ENCODE measurements at places on chromosomes 2 and 18.
A peak's percentile ranks its signal among the peaks of the same experiment; 100 is the strongest.

DNA sequence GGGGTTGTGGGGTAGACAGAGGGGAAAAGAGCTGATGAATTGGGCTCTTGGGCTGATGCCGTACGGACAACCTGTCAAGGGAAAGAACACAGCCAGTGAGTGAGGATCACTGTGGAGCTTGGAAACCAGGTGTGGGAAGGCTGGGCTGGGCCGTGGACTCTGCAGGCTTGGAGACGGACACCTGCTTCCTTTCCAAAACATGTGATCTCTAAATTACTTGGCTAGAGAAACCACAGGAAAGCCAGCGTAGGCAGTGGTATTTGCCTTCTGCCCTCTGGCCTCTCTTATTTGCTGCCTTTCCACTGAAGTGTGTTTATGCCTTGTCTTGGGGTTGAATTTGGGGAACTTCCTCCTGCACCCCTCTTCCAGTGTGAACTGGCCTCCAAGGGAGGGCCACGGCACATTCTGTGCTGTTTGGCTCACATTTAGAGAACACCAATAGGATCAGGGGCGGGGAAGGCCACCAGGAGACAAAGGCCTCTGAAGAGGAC lies 267.7 kb downstream of the PRKCE start:
- no peak for DNase-seq

GRCh38 chr2:42286268-42286946 lies 74.6 kb downstream of the COX7A2L start:
- DNase-seq, result no peak

GRCh38 chr18:32909798-32910561 lies 137.2 kb upstream of the KLHL14 start:
- no peak for DNase-seq

GRCh38 chr18:56235481-56236013 lies 402.8 kb downstream of the TXNL1 start:
- DNase-seq, result no peak

DNA sequence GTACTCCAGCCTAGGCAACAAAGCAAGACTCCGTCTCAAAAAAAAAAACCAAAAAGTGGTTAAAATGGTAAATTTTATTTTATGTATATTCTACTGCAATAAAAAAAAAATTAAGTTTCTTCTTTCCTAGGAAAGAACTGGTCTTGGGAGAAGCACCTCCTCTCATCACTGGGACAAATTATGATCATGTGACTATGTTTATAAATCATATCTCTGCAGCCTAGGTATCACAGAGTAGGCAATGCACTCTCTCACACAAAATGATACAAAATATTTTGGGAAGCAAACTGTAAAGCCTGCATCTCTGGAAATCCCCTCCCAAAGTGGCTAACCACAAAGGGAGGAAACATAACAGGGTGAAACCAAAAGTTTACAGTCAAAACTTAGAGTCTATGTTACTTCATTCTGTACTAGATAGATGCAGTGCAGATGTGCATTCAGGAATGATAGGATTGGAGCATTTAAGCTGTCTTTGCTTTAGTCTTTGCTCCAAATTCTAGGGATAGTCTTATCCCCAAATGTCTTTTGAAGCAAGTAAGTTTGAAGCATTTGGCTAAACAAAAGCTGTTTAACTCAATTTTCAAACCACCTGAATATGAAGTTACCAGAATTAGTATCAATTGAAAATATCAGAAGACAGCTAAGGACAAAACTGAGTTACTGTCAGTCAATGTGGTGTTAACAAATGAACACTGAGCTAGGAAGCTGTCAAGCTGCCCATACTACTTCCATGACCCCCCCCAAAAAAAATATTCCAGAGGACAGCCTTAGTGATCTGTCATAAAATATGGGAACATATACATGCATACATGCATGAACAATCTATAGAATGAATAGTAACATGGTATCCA lies 21.1 kb upstream of the MALT1 start:
- DNase-seq, result peak; percentile 27

GRCh38 chr2:34251578-34251977 lies 652.5 kb upstream of the FAM98A start:
- no peak for DNase-seq

GRCh38 chr2:23563673-23564614 lies 179.0 kb downstream of the KLHL29 start:
- peak; percentile 67 for DNase-seq

DNA sequence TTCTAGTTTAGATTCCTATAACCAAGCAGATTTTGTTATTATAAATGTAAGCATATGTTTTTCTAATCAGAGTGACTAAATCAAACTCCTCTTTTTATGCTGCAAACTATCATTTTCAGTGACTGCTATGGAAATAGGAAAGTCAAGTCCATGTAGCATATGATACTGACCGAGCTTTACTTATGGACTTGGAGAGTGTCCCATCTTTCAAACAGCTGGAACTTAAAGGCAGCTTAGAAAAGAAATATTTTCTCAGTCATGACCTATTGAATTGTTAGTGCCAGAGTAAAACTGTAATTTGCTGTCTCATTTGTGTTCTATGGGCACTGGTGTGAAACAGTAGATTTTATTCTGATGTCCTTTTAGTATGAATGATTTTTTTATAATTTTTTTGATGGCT lies 76.7 kb downstream of the PHLPP1 start:
- no peak for DNase-seq

GRCh38 chr2:46325182-46325928 lies 28.1 kb downstream of the EPAS1 start:
- peak; percentile 56 for DNase-seq

GRCh38 chr2:29015701-29016470 lies 34.8 kb downstream of the TOGARAM2 start:
- DNase-seq, result no peak

DNA sequence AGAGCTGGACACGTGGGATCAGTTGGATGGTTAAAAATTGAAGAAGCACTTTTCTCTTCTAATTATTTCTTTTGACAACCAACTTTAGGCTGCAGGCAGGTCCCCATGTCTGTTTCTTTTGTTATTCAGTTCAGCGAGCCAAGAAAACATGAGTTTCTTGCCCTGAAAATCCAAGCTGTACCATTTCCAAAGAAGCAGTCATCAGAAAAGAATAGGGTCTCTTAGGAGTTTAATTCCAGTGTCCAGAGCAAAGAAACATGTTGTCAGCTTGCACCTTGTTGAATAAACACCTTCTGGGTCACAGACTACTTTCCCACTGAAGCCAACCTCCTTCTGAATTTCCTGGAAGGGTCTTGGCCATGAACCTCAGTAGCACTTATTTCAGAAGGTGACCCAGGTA lies 170.5 kb upstream of the COPS8 start:
- no peak for DNase-seq

DNA sequence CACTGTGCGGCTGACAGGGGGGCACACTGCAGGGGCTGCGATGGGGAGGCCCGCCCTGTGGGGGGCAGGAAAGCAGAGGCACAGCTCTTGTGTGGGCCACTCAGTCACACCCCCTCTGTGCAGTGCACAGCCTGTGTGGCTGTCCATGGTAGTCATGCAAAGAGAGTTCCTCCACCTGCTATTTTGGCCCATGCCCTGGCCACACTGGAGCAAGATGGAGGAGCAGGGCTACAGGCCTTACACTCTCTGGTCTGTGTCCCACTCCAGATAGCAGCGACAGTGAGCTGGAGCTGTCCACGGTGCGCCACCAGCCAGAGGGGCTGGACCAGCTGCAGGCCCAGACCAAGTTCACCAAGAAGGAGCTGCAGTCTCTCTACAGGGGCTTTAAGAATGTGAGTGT lies 28.5 kb upstream of the FAHD2A start:
- DNase-seq, result no peak

- no peak for DNase-seq
Measured at GRCh38 chr2:21041943-21042707, 1.7 kb downstream of the APOB start.

GRCh38 chr2:213189001-213189899 lies 37.8 kb upstream of the IKZF2 start:
- DNase-seq, result no peak

- peak; percentile 85 for DNase-seq
Measured at GRCh38 chr2:219706823-219707281, 79.4 kb downstream of the SLC4A3 start.

DNA sequence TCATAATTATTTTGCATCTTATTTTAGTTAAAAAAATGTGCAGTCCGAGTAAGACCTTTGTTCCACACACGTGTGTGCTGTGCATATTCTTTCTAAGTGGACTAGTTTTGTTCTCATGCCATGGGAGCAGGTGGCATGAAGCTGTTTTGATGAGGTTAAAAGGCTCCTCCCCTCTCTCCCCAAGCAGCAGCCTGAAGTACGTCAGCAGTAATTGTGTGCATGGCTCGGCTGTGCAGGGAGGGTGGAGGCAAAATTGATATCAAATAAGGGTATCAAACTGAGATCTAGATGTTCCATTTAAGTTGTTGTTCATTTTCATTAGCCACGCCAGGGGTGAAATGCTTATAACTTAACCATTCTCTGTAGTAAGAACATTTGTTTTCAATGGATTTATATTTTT lies at the start of gene NYAP2:
NYAP2 (plus strand) TSS at position 207 of the 400 bp plus-strand sequence. CDS start 9,171 bp downstream, outside the sequence.
- no peak for DNase-seq

DNA sequence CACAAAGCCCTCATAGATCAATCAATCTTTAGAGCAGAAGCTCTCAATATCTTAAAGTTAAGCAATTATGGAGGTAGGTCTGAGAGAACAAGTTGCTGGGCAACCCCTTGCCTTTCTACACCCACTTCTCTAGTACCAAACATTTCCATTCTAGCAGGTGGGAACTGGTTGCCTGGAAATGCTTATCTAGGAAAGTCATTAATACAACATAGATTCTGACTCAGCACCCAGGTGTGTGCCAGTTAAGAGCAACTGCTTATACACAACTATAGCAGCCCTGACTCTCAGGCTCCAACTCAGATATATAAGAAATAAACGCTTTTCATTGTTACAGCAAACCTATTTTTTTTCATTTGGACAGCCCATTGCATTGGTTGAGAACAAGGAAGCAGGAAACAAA lies 237.7 kb downstream of the IRS1 start:
- DNase-seq, result no peak

- no peak for DNase-seq
Measured at GRCh38 chr2:23454501-23455120, 69.6 kb downstream of the KLHL29 start.

DNA sequence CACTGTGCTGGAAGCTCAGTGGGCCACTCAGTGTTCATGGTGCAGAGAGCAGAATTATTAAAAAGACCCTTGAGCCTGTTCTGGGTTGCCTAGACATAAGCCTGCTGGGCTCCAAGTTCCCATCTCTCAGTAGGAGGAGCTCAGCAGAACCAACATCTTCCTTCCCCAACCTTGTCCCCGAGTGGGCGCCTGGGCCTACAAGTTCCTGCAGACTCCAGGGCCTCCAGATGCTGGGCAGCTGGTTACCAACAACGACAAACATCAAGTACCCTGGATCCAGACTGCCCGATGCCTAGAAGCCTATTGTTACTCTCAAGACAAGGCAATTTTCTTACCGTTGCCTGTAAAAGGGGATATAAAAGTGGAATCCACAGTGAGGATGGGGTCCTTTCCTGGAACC lies 214.2 kb downstream of the HAUS1 start:
- no peak for DNase-seq

- DNase-seq, result no peak
Measured at GRCh38 chr2:203451011-203451410, 84.1 kb downstream of the RAPH1 start.

GRCh38 chr2:47072728-47073191 lies 82.3 kb downstream of the STPG4 start:
- peak; percentile 36 for DNase-seq

- DNase-seq, result peak; percentile 50
Measured at GRCh38 chr2:217451666-217452065, 551.1 kb downstream of the TNS1 start.

DNA sequence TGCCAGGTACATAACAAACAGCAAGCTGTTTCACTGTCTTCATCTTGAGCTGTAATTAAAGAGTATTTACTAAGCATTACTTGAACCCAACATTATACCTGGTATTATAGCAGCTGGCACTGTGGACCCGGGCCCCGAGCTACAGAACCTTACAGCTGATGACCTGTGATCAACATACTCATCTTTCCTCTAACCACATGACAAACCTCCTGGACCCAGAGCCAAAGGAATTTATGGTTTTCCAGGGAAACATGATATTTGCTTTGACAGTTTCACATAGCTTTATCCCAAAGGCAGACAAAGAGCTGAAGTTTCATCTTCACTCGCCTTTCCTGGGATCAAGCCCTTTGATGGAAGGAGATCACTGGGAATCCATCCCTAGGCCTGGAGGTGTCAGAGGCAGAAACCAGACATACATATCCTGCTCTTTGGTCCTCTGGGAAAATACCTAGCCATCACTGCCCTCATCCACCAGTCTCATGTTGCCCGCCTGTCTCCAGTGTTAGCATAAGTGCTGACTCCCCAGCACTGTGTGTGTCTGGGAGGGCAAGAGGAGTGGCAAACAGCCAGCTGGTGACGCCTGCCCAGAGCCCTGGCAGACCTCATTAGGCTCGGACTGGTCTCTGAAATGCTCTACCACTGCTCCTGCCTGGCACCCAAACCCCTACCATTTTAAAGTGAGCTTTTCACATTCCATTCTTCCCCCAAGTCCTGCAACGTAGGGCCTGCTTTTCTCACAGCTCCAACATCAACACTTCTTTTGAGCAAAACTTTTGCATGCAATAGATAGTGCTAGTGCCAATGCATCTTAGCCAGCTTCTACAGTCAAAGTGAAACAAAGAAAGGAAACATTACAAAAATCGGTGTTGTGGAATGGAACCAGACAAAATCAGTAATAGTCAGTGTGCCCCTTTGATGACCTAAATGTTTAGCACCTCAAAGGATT lies 138.8 kb upstream of the CTAGE1 start:
- DNase-seq, result peak; percentile 91

GRCh38 chr2:175806570-175806969 lies 195.5 kb downstream of the LNPK start:
- DNase-seq, result no peak

DNA sequence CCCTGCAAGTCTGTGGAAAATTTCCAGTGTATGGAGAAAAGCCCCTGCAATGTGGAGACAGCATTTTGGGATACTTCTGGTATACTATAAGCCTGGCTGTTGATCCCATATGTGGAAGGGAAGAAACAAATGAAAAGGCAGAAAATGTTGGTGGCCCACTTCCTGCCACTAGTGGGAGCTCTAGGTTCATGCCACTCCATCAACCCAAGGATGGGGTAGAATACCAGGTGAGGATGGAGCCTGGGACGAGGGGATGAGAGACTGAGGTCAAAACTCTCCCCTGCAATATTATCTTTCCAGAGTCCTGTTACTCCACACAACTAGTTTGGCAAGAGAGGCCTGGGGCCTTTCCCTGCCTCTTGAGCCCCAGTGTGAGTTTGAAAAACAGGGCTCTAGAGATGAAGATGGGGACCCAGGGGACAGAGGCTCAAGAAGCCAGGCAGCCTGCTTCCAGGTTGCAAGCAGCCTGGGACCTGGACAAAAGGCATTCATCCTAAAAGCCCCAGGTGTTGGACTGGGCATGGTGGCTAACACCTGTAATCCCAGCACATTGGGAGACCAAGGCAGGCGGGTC lies 31.9 kb downstream of the BMP10 start:
- DNase-seq, result no peak
